ENCODE measurements at places on chromosomes 6 and 20.
A peak's percentile ranks its signal among the peaks of the same experiment; 100 is the strongest.

DNA sequence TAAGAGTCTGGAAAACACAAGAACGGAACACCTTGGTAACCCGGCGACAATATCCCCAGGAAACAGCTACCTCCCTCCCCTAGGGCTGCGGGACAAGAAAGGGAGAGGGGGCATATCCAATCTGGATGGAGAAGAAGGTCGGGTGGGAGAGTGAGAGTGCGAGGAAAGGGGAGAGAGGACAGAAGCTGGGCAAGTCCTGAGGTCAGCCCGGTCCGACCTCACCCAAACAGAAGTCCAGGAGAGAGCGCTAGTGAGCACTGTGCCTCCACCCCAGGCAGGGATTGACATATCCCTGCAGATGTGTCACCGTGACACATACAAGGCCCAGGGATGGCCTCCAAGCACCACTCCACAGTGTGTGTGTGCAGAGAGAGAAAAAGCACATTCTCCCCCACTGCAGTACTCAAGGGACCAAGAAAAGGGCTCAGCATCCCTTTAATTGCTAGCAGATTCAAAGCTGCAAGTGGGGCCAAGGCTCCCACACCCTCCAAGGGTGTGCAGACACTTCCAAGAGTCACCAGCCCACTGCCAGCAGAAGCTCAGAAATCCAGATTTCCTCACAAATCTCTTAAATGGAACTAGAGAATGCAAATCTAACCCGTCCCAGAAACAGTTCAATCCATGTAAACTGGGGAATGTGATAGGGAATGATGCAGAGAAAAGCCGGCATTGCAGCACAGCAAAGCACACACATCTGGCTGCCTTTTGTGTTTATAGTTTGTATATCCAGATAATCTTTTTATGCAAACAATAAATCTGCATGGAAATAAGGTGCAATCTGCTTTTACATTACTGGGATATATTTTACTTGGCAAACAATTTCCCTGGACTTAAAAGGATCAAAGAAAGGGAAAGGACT, 3.1 kb downstream of the PXDC1 start:
- DNase-seq, result peak; percentile 80

GRCh38 chr6:152318278-152318677, 318.9 kb downstream of the SYNE1 start:
- DNase-seq, result no peak

GRCh38 chr20:18133962-18134361, 3.7 kb upstream of the KAT14 start:
- DNase-seq, result no peak

GRCh38 chr6:55604021-55604420, 25.0 kb upstream of the HMGCLL1 start:
- no peak for DNase-seq

- DNase-seq, result no peak
Observed at GRCh38 chr6:125942672-125943527, 13.7 kb upstream of the HINT3 start.

DNA sequence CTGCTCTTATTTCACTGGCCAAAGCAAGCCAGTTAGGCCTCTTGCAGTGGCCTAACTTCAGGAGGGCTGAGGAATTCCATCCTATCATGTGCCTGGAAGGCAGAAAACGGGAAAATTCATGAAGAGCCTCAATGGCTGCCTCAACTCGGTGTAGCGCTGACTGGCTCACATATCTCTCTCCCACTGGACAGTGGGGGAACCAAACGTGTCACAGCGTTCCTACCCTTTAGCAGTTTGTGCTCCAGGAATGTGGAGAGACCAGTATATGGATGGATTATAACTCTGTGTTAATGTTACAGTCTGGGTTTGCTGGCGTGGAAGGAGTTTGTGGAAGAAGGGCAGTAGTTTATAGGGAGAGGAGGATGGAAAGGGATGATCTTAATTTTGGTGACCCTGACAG, 11.8 kb upstream of the C2 start:
- DNase-seq, result no peak

DNA sequence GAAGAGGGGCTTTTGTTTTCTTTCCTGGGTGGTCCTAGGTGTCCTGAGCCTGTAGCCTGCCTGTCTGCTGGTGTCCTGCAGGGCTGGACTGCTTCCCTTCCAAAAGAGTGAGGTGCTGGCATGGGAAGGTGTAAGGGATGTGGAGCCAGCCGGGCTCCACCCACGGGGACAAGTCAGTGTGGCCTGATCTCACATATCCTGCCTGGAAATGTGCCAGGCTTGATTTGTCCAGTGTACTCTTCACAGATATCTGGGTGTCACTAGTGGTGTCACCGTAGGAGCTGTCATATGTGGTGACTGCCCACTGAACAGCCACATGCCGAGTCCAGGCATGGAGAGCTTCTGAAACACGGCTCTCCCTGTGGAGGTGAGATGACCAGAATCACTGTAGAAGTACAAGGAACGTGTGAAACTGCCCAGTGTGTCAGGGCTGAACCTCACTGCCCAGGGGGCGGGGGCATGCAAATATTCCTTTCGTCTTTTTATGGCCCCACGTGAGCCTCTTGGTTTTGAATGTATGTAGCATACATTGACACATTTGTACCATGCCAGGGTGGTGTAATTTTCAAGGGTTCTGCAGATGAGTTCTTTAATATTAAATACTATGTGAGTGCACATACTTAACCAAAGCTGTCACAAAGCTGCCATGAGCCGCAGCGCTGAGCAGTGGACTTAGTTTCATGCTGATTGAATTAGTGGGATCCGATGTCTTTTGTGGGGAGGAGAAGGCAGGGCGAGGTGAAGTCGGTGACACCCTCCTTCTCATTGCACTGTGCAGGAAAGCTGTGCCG, 55.8 kb downstream of the CDH4 start:
- no peak for DNase-seq

- no peak for DNase-seq
Observed at GRCh38 chr6:42200035-42200434, 5.3 kb upstream of the GUCA1B start.

DNA sequence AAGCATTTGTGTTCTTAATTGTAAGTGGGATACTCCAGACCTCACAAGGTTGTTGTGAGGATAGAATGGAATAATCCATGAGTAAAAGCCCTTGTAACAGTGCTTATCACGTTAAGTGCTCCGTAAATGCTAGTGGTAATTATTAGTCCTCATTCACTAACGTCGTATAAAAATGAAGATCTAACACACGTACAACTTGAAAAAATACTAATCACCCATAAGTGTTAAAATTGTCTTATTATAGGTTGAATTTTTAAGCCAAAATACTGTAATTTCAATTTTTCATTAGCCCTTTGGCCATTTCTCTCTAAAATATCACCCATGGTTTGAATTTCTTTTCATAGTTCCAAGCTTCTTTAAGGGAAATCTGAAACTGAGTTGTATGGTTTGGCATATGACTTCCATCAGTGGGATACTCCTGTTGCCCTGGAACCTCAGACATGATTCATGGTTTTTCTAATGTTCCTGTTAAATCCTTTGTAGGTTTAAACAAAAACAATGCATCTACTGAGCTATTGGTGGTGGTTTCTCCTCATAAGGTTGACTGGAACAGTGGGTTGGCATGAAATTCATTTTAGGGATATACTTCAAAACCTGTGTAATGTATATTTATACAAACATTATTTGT, 19.1 kb downstream of the XRN2 start:
- DNase-seq, result no peak

DNA sequence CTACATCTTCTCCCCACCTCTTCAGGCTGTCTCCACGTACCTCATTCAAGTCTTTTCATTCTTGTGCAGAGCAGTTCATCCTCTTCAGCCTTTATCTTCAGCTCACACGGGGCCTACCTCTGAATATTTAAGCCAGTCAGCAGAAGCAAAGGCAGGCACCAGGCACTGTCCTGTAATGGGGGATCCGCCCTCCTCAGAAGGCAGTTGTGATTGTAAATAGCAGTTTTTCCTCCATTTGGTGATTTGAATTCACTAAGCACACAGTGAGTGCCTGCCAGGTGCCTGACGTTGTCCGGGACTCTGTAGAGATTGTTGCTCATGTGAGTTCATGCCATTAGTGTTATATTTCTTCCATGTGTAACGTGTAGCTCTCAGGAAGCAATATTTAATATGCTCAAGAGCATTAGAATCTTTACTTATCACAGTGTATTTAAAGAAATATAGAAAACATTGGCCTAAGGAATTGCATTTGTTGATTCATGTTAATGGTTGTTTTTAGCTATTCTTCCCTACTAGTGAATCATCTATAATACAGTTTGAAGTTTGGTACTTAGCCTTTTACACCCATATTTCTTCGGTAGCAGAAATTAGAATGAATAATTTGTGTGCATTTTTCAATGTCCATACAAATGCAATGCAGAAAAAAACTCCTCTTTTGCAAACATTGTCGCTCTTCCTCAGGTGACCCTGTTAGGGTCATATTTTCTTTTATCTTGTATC, 17.9 kb downstream of the BPHL start:
- no peak for DNase-seq

- no peak for DNase-seq
Observed at GRCh38 chr6:92114091-92114675, 1305.2 kb downstream of the EPHA7 start.

DNA sequence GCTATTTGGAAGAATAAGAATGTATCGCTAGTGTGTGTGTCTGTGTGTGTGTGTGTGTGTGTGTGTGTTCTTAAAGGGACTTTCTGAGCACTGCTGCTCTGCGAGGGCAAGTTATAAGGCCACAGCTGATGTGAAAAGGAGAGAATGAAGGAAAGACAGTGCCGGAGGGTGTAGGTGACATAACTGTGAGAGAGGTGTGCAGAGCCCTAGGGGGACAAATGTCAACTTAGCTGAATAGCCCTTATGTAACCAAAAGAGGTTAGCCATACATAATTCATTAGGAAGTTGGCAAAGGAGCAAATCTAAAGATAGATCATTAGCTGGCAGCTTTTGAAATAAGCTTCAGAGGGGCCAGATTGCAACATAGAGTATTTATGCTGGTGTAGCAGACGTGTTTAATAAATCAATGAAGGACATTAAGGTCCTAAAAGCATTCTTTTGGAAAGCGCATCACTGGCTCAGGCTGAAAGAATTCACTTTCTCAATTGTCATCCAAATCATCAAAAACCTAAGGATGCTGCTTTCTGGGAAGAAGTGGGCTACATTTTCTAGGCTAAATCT, 81.0 kb downstream of the NDUFAF5 start:
- DNase-seq, result no peak

GRCh38 chr6:2396846-2397630, 151.6 kb upstream of the GMDS start:
- DNase-seq, result peak; percentile 80

GRCh38 chr6:101290346-101290745, 103.2 kb upstream of the GRIK2 start:
- DNase-seq, result no peak

GRCh38 chr6:64325093-64325492, 689.5 kb downstream of the PHF3 start:
- DNase-seq, result no peak

DNA sequence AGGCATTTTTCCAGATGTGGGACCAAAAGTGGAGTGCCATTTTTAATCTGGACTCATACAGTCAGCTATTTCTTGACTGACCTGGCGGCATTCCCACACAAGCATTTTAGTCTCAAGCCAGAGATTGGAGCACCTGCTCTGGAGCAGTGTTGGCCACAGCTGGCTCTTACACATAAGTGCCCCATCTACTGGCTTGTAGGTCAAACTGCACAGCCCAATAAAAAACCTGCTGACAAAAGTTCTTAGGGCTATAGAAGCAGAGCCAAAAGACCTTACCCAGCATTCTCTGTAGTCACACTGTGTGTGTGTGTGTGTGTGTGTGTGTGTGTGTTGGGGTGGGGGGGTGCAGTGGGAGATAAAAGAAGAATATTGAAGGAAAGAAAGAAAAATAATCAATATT, 38.6 kb upstream of the SENP6 start:
- DNase-seq, result no peak

- no peak for DNase-seq
Observed at GRCh38 chr6:18350271-18350670, 36.9 kb upstream of the RNF144B start.

- DNase-seq, result no peak
Observed at GRCh38 chr20:61662968-61663331, 402.7 kb downstream of the TAF4 start.

- peak; percentile 76 for DNase-seq
Observed at GRCh38 chr6:43608310-43608763, 20.7 kb downstream of the GTPBP2 start.

DNA sequence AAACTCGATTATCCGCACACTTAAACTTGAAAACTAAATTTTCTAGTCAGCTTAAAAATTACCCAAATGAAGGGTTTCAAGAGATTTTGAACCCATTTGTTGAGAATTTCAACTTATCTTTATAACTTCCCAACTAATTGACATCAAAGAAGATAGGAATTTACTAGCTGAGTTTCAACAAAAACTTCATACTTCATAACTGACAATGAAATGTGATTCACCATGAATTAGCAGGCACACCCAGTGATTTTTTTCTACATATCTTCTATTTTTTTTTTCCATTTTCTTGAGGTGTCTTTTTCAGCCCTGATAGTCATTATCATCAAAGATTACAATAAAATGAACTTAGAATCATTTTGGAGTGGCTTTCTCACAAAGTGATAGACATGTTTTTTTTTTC, 26.7 kb downstream of the TNFAIP3 start:
- no peak for DNase-seq

GRCh38 chr6:38182426-38182825, 362.9 kb downstream of the ZFAND3 start:
- no peak for DNase-seq

DNA sequence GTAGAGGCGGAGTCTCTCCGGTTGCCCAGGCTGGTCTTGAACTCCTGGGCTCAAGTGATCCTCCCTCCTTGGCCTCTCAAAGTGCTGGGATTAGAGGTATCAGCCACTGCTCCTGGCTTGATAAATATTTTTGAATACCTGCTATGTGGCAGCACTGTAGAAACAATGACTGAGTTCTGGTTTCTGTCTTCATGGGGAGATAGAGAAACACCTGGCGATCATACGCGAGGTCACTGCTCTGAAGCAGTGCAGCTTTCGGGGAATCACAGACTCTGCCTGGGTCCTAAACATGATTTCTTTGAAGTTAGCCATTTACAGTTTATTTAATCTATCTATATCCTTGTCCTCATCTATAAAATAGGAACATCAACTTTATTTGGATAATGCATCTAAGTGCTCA, 31.2 kb downstream of the DOK5 start:
- DNase-seq, result no peak

GRCh38 chr6:155595284-155595683, 139.6 kb upstream of the NOX3 start:
- no peak for DNase-seq
